ENCODE measurements at places on chromosomes 12 and 14.

- DNase-seq, result no peak
Measured at GRCh38 chr12:113860059-113860820, 105.9 kb downstream of the RBM19 start.

DNA sequence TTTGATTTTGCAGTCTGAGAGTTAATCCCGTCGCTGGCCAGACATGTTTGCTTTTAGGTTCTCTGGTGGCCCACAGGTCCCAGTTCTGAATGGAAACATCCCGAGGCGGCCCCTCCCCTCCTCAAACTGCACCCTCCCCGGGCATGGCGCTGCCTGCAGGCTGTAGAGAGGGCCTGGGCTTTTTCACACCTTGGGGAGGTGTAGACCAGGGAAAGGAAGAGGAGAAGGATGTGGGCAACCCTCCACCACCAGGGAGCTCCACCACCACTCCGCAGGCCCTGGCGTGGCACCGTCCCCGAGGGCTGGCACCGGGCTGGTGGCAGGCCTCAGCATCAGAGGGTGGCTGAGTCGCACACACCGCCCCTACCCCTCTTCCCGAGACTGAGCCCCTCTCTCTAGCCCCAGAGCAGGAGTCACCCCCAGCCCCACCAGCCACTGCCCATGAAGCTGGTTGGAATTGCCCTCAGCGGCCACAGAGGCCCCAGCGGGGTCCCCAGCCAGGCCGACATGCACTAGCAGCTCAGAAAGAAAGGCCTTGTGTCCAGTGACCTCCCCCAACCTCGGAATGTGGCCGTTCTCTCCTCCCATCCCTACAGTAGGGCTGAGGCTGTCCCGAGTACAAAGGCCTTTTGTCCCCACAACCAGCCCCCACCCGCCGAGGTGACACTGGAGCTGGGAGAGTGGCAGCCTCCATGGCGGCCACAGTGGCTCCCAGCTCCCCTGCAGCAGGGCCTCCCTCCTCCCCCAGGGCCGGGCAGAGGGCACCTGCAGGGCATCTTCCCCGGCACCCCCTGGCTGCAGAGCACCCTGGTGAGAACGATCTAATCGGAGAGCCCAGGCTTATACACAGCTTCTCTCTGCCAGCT lies 23.5 kb upstream of the INF2 start:
- DNase-seq, result no peak

DNA sequence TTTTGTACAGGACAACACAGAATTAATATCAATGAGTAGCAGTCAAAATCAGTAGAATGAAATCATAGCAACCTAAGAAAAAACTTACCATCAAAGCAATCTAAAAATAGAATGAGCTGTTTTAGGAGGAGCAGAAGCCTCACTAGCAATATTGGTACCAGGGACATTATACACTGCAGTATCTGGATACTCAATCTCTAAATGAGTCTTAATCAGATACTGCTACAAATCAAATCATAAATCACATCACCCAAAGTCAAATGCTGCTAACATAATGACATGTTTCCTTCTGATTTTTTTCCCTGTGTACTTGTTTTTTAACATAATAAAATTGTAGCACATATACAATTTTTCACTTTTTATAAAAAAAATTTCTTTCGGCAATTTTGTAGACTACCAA lies 8.0 kb downstream of the RPS29 start:
- no peak for DNase-seq

DNA sequence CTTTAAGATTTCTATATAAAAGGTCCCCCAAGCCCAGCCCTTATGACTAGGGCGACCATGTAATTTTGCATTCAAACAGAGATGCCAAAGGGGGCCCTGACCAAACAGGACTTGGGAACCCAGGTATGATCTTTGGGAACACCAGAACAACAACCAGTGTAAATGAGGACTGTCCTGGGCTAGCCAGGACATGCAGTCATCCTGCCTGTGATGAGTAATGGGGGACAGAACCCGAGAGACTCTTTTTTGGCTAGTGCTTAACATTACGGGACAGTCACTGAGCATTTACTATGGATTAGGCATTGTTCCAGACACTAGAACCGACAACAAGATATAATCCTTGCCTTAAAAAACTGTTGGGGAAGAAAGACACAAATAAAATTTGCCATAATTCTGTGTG lies 337.3 kb downstream of the CACNA1C start:
- no peak for DNase-seq

DNA sequence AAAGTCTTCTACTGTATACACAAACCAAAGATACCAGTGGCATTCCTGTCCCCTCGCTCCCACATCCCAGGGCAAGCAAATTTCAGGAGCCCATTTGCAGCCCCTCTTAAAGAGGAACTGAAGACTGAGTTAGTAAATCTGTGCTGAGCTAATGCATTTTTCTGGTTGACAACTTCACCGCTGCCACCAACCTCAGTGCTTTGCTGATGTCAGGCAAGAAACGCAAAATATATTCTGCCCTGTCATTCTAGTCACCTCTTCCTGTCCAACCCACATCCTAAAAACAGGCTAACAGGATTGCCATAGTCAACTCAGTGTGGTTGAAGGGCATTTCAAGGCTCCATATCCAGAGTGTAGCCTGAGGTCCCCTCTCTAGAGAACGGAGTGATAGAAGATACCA lies 59.4 kb upstream of the FICD start:
- DNase-seq, result no peak

GRCh38 chr12:132076711-132077110 lies 67.4 kb downstream of the DDX51 start:
- DNase-seq, result no peak

- DNase-seq, result no peak
Measured at GRCh38 chr14:85702997-85703396, 173.1 kb downstream of the FLRT2 start.

- DNase-seq, result peak; percentile 54
Measured at GRCh38 chr14:93906341-93907329, 20.5 kb upstream of the FAM181A start.

GRCh38 chr14:104475802-104476201 lies 103.8 kb upstream of the C14orf180 start:
- no peak for DNase-seq

- no peak for DNase-seq
Measured at GRCh38 chr12:54762390-54762789, 91.9 kb upstream of the MUCL1 start.

DNA sequence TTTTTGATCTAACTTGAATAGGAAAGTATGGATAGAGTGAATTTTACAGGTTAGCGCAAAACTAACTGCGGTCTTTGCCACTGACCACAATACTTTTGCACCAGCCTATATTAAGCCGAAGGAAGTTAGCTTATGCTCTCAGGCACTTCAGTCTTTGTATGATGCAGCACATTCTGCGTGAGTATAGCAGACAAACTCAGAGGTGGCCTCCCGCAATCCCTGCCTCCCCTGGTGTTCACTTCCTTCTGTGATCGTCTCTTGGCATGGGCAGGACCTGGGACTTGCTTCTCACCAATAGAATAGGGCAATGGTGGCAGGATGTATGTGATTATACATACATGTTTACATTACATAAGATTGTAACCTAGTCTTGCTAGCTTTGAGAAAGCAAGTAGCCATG lies 10.3 kb upstream of the SLC6A13 start:
- DNase-seq, result no peak

DNA sequence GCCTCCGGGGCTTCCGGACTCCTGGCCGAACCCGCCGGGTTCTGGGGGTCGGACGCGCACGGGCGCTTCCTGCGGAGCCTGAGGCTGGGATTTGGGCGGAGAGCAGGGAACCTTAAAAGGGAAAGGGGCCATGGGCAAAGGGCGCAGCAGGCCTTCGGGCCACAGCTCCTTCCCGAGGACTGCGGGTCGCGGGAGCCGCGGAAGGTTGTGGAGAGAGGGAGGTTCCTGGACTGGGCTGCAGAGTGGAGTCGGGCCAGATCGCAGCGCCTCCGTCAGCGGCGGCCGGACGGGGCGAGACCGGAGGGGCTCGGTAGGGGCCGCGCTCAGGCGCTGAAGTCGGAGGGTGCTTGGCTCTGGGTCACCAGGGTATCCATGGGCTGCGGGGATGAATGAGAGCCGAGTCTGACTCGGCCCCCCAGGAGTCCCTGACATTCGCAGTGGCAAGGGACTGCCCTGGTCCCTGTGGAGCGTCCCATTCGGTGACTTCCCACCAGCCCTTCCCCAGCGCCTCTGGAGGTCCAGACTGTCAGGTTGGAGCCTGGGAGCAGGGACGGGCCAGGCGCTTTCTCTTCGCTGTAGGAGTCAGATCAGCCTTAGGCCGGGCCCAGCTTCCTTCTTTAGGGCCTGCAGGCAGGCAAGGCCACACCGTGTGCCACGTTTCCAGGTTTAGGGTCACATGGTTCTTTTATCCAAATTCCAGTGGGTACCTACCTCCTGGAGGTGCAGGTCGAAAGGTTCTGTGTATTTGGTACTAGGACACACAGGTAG lies 938 bp upstream of the SLC25A29 start:
- DNase-seq, result no peak

DNA sequence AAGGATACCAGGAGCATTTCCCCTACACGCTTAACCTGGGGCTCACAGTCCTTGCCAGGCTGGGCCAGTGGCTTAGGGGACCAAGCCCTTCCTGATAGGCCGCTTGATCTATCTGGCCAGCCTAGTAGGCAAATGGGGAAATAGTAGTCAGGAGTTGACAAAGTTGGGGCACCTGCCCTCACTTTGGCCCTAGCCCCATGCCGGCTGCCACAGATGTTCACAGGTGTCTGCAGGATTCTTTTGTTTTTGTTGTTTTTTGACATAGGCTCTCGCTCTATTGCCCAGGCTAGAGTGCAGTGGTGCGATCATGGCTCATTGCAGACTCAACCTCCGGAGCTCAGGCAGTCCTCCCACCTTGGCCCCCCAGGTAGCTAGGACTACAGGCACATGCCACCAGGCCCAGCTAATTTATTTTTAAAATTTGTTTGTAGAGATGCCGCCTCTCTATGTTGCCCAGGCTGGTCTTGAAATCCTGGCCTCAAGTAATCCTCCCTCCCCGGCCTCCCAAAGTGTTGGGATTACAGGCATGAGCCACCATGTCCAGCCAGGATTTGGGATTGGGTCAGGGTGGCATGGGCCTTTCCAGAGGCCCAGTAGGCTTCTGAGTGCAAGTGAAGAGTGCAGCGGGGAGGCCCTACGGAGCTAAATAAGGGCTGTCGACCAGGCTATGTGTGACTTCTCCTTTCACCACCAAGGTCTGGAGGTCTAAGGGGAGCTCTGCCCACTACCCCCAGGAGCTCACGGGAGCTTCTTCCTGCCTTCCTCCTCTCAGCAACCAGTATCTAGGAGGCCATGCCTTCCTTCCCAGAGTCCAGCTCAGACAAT lies 15.5 kb upstream of the HDAC7 start:
- DNase-seq, result no peak

GRCh38 chr12:93780101-93780641 lies 103.0 kb downstream of the CRADD start:
- DNase-seq, result no peak

- DNase-seq, result no peak
Measured at GRCh38 chr12:96719660-96720362, 187.2 kb upstream of the NEDD1 start.

- no peak for DNase-seq
Measured at GRCh38 chr12:63820427-63820826, 24.1 kb upstream of the SRGAP1 start.

DNA sequence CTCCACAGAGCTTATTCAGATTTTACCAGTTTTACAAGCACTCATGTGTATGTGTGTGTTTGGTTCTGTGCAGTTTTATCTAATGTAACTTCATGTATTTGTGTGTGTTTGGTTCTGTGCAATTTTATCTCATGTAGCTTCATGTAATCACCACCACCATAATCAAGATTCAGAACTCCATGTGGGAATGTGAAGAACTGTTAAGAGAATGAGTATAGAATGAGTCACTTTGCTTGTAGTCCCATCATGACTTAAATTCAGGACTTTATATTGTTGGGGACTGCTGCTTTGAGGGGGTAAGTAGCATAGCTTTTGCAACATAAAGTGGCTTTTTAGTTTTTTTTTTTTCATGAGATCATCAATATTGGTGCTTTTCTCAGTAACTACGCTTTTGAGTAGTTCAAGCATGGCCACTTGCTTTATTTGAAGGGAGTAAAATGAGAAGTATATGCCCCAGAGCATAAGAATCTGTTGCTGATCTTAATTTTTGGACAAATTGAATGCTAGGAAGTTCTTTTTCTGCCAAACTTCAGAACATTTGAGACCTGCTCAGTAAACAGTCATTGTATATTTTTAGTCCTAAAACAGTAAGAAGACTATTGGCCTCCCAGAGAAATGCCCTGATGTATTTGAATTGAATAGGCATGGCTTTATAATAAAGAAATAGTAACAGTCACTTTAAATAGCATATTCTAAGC lies 28.8 kb downstream of the PROX2 start:
- DNase-seq, result no peak

DNA sequence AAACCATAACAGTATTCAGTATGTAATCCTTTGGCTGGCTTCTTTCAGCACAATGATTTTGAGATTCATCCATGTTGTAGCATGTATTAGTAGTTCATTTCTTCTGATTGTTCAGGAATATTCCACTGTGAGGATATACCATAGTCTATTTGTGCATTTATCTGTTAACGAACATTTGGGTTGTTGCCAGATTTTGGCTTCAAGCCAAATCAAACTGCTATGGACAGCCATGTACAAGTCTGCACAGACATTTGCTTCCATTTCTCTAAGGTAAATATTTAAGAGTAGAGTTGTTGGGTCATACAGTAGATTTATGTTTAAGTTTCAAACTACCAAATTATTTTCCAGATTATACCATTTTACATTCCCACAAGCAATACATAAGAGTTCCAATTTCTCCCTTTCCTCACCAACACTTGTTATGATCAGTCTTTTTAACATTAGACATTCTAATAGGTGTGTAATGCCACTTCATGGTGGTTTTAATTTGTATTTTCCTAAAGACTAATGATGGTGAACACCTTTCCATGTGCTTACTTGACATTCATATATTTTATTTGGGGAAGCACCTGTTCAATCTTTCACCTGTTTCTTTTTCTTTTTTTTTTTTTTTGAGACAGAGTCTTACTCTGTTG lies 56.6 kb downstream of the ZFYVE21 start:
- DNase-seq, result no peak

DNA sequence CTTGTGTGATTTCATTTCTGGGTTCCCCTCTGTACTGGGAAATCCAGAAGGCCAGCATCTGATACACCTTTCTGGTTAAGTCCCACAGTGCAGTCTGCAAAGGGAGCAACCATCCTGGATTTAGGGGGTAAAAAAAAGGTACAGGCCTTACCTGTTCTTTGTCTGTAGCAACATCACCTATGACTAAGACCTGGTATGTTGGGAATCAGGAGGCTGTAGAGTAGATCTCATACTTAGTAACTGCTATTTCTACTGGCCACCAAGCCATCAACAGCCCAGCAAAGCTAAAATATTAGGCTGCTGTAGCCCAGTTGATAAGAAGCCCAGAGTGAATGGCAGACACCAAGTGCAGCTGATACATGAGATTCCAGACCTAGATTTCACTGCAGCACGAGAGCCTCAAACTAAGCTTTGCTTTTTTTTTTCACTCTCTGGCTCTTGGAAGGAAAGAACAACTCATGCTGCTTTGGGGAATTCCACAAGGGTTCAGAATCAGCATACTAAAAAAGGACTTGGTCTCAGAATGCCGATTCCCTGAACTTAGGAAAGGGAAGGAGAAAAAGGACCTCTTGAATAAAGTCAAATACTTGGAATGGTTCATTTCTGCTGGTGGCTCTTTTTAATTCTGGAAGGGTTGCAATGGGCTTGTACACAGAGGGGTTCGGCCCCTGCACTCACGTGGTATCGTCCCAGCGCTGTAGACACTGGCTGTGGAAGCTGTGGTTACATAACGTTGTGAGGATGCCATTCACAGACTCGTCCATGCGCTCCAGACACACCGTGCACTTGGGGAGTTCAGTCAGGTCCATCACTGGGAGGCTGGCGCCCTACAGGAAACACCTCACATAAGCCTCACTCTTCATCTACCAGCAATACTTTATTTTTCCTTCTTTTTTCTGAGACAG lies 20.5 kb downstream of the BRAP start:
- no peak for DNase-seq

- DNase-seq, result no peak
Measured at GRCh38 chr12:1184402-1184801, 193.4 kb downstream of the ERC1 start.

All from NCI-H1930 (cell line).